ENCODE measurements at places on chromosomes 12 and 14.

DNA sequence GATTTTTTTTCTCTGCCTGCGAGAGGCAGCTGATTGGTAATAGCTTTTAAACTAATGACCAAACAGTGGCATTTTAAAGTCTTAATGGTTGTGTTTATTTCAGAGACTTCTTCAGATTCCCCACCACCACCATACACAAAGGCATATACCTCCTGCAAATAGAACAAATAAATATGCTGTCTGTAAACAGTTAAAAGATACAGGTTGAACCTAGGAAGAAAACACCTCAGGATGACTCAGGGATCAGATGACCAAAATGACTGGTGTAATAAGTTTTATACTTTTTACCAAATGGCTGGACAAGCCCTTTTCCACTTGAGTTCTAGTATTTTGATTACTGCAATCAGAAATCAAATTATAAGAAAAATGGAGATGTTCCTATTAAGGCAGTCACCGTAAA is 364.1 kb downstream of the PAWR start:
- no peak for DNase-seq

- DNase-seq = peak; percentile 83
These were observed 663 bp downstream of the NCKAP5L start for GRCh38 chr12:49827401-49828099.

DNA sequence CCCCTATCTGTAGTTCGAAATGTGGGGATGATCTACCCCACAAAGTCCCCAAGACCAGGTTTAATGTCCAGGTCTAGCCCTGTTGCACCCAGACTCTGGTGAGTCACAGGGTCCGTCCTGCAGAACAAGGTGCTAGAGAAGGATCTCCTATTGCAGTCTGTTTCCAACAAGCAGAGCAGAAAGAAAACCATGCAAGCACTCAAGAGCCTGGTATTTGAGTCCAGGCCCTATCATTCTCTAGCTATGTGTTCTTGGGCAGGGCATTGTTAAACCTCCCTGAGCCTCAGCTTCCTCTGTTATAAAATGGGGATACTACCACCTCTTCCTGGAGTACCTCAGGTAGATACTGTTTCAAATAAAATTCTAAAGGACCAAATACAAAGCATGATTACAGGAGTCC is 24.4 kb downstream of the MAP3K9 start:
- no peak for DNase-seq

GRCh38 chr12:18861287-18861858 is 123.5 kb downstream of the CAPZA3 start:
- DNase-seq = peak; percentile 40

GRCh38 chr12:21989819-21990412 is 48.7 kb upstream of the ABCC9 start:
- peak; percentile 36 for DNase-seq

GRCh38 chr14:20798318-20798717 is 4.3 kb downstream of the RNASE1 start:
- DNase-seq = no peak

- no peak for DNase-seq
These were observed 73.8 kb upstream of the TBX3 start for GRCh38 chr12:114757684-114758325.

GRCh38 chr12:110436231-110436630 is 13.9 kb downstream of the ARPC3 start:
- DNase-seq = peak; percentile 19

DNA sequence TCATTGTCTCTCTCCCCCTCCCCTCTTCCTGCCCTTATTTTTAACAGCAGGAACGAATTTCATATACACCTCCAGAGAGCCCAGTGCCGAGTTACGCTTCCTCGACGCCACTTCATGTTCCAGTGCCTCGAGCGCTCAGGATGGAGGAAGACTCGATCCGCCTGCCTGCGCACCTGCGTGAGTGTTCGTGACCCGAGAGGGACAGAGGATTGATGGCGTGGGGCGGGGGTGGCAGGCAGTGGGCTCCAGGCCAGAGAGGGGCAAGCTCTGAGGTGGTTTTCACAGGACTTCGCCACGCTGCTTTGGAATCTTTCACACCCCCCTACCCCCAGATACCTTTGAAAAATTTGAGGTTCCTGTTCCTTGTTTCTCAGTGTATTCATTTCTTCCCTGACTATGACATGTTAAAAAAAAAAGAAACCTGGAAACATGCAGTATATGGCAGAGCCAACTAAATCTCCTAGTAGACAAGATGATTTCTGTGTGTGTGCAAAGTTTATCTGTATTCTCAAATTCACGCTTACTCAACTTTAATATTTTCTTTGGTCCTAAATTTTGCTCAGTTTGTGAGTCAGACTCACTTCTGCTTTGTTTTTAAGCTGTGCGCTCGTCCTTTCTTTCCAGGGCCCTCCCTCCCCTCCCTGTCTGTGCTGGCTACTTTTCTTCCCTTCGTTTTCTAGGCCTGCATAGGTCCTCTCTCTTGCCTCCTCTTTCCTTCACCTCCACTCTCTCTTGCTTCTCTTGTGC is 103.1 kb downstream of the ETV6 start:
- no peak for DNase-seq

DNA sequence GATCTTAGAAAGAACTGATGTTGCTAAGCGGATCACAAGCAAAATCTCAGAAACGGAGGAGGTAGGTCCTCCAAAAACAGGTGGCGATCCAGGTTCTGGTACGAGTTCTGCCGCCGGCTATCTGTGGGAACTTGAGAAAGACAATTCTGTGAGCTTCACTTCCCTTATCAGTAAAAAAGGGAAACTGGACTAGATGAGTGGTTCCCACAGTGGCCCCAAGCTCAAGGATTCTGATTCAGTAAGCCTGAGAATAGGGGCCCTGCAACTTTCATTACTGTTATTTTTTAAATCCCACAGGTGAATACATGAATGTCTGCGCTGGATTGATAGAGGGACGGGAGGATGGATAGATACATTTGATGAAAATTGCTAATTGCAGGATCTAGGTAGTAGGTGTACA is 160.2 kb downstream of the PPM1H start:
- DNase-seq = no peak

DNA sequence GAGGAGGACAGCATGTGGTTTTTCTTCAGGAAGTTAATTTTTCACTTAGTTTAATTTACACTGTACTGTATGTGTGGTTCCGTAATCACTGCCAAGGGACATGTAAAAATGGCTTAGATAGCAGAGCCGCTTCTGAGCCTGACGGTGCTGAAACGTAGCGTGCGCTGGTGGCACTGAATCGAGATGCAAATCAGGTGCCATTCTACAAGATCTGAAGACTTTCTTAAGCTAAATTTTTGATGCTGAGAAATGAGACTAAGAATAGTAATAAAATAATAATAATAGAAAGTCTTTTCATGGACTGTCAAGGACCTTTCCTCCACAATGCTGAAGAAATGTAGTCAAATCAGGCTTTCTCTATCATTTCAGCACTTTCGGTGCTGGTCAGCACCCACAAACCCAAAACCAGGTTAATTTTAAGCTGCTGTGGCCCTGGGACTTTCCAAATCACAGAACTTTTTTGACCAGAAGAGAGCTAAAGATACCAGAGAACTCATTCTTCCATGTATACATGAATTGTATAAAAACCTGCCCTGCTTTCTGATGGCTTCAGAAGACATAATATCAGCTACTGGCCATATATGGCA is 183.3 kb upstream of the LMO3 start:
- no peak for DNase-seq

GRCh38 chr14:51093371-51094281 is 1.3 kb downstream of the TRIM9 start:
- peak; percentile 7 for DNase-seq

DNA sequence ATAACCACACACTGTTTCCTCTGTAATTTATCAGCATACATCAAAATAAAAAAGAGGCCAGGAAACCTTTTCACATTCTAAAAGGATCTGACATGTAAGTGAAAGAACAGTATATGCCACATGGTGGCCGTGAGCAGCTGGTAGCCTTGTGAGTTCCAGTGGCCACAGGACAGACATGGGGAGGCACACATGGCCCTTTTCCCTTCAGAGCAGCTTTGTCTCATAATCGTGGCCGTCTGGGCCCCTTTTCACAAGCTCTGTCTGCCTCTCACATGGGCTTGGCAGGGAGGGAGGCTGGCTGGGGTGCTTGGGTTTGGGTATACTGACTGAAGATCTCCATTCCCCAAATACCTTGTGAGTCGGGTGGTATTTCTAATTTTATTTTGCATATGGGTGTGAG is 1.5 kb upstream of the ZDHHC22 start:
- DNase-seq = no peak

DNA sequence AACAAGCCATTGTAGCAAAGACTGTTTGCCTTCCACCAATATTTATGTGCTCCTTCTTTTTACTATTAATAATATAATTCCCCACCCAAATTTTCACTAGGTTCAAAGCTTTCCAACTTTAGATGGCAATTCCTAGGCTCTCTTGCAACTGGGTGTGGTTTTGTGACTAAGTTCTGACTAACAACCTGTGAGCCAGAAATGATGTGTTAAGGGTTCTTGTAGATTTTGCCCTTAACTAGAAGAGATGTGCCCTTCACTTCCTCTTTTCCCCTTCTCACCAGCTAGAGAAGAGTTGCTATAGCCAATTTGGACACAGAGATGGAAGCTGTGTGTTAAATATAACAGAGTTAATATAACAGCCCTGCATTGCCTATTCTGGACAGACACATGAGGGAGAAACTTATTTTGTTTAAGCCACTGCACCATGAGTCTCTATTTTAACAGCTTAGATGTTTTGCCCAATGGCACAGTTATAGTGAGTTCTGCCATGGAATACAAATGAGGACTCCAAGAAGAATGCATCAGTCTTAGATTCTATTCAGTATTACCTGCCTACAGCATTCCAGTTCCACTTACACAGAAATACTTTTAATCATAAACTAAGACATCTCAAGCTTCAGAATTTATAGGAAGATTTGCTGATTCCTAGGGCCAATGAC is 216.2 kb downstream of the DUSP6 start:
- peak; percentile 53 for DNase-seq

GRCh38 chr14:96588410-96589257 is 86.5 kb downstream of the PAPOLA start:
- DNase-seq = no peak

- no peak for DNase-seq
These were observed 28.0 kb upstream of the OSBPL8 start for GRCh38 chr12:76587428-76588178.

GRCh38 chr14:105026033-105026785 is 5.3 kb upstream of the CDCA4 start:
- DNase-seq = peak; percentile 84

DNA sequence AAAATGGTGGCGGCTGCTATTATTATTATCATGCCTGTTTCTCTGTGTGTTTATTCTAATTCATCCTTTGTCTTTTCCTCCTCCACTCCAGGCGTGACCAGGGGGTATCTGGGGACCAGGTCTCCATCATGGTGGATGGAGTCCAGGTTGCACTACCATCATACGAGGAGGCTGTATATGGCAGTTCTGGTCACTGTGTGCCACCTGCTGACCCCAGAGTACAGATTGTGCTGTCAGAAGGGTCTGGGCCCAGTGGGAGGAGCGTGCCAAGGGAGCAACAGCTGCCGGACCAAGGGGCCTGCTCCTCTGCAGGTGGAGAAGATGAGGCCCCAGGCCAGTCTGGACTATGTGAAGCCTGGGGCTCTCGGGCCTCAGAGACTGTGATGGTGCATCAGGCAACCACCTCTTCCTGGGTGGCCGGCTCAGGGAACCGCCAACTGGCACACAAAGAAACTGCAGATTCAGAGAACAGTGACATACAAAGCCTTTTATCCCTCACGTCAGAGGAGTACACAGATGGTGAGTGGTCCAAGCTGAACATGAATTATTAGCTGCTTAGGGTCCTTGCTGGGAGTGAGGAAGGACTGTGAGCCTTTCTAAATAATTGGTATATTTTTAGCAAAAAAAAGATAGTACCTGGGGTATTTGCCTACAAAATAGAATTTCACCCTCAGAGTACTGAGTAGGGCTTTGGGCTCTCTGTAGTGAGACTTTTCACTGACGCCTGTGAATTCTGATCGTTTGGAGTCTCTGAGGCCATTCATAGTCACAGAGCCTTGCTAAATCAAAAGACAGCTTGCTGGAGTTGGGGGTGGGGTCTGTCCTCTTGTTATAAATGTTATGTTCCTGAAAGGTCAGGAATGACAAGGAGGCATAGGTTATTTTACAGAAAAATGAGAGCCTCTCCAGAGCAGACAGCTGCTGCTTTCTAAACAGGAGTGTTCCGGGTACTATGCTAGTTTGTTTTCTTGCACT is 58.1 kb upstream of the SRSF5 start:
- no peak for DNase-seq

GRCh38 chr14:99589031-99589441 is 15.0 kb downstream of the CCDC85C start:
- DNase-seq = no peak

- DNase-seq = peak; percentile 24
These were observed 47.4 kb downstream of the AVPR1A start for GRCh38 chr12:63103494-63104131.

GRCh38 chr12:93972411-93973208 is 175.8 kb upstream of the PLXNC1 start:
- peak; percentile 76 for DNase-seq

GRCh38 chr14:75609116-75609515 is 30.7 kb downstream of the FLVCR2 start:
- no peak for DNase-seq

GRCh38 chr12:29132316-29132715 is 16.8 kb upstream of the FAR2 start:
- no peak for DNase-seq

DNA sequence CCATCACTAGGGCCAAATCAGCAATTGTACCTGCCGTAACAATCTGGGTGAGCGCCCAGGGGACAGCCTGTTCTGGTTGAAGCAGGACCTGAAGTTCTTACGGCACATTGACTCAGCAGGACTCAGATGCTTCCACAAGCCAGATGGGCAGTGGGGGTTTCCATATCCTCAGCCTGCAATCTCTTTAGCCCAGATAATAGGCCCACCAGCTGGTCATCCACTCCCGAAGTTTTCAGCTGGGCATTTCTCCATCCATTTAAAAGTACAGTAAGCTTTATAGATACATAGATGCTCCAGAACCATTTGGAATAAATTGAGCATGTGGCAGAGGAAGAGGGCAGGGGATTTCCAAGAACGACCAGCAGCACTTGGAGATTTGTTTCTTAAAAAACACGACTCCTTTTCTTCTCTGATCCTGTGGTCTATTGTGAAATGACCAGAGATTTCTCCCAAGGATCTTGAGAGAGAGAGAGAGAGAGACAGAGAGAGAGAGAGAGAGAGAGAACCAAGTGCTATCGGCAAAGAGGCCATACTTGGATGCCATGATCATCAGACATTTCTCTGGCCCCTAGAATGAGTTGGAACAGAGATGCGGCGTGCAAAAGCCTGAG is 74.8 kb upstream of the PLXNC1 start:
- no peak for DNase-seq

- peak; percentile 43 for DNase-seq
These were observed 54.4 kb downstream of the SLC38A4 start for GRCh38 chr12:46771268-46771827.

GRCh38 chr14:54350203-54350602 is 46.6 kb upstream of the CDKN3 start:
- peak; percentile 34 for DNase-seq

- DNase-seq = peak; percentile 35
These were observed 169.9 kb downstream of the KIF21A start for GRCh38 chr12:39272871-39273655.

- DNase-seq = no peak
These were observed 156.4 kb downstream of the ESR2 start for GRCh38 chr14:64137657-64138290.

Measured in EL (cell line).